Breast epithelium (tissue), 4 donors: ENCODE measurements at places on chromosomes 6 and 20. TPM values are rescaled to one million over a fixed set of nuclear protein-coding genes. Genes with fewer than 3 reads are reported as not detected.

ZBTB46 gene
- 10.7 TPM for total RNA-seq

GRCh38 chr20:61253264-61253639 is 1.2 kb downstream of the CDH4 start:
- H3K27me3 ChIP-seq: peaks cover 4% of the 10 kb centered on the region
- no peaks in the 10 kb centered on the region for H3K36me3 ChIP-seq
- DNase-seq: no peak
- peak overlapping the region; percentile 17 for H3K4me3 ChIP-seq
- H3K4me1 ChIP-seq: no peaks in the 10 kb centered on the region
- no peak overlapping the region for H3K27ac ChIP-seq

DNA sequence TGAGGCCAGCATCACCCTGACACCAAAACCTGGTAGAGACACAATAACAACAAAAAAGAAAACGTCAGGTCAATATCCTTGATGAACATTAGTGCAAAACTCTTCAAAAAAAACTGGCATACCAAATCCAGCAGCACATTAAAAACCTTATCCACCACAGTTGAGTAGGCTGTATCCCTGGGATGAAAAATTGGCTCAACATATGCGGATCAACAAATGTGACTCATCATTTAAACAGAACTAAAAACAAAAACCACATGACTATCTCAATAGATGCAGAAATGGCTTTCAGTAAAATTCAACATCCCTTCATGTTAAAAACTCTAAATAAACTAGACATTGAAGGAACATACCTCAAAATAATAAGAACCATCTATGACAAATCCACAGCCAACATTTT is 59.6 kb upstream of the PHIP start:
- DNase-seq: no peak
- no peaks in the 10 kb centered on the region for H3K36me3 ChIP-seq
- no peaks in the 10 kb centered on the region for H3K4me1 ChIP-seq
- H3K4me3 ChIP-seq: no peak overlapping the region

DNA sequence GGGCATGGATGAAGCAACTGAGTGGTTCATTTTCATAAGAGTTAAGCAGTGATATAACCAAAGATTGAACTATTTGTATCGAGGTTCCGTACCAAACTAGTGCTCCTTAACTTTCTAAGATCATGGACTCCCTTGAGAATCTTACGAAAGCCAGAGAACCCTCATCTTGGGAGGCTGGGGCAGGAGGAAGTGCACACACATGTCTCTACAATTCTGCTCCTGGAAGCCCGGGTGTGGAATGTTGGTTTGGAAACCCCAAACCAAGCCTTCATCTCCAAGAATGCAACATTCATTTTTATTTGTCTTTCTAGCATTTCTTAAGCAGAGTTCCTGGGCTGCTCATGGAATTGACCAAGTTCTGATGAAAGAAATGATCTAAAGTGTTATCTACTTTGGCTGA is 250.5 kb upstream of the PRND start:
- H3K36me3 ChIP-seq: no peaks in the 10 kb centered on the region
- H3K4me1 ChIP-seq: no peaks in the 10 kb centered on the region
- DNase-seq: no peak
- no peak overlapping the region for H3K27ac ChIP-seq

DNA sequence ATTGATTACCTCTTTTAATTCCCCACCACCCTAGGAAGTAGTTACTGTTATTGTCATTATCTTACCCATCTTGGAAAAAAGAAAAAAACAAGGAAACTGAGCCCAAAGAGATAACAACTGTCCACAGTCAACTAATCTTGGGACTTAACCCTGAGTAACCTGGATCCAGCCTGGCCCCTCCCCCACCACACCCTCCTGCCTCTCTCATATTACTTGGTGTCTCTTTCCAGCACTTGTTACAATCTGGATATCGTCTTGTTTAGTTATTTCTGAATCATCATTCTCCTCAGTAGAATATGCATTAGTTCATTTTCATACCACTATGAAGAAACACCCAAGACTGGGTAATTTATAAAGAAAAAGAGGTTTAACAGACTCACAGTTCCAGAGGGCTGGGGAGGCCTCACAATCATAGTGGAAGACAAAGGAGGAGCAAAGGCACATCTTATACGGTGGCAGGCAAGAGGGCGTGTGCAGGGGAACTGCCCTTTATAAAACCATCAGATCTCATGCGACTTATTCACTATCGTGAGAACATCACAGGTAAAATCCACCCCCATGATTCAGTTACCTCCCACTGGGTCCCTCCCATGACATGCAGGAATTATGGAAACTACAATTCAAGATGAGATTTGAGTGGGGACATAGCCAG is 60.3 kb downstream of the LY86 start:
- no peaks in the 10 kb centered on the region for H3K36me3 ChIP-seq
- H3K4me3 ChIP-seq: no peak overlapping the region
- H3K4me1 ChIP-seq: no peaks in the 10 kb centered on the region
- DNase-seq: no peak
- H3K27ac ChIP-seq: no peak overlapping the region

SLC22A7 gene
- not detected for total RNA-seq

CLPSL2 gene
- 2.3 TPM for total RNA-seq

DNA sequence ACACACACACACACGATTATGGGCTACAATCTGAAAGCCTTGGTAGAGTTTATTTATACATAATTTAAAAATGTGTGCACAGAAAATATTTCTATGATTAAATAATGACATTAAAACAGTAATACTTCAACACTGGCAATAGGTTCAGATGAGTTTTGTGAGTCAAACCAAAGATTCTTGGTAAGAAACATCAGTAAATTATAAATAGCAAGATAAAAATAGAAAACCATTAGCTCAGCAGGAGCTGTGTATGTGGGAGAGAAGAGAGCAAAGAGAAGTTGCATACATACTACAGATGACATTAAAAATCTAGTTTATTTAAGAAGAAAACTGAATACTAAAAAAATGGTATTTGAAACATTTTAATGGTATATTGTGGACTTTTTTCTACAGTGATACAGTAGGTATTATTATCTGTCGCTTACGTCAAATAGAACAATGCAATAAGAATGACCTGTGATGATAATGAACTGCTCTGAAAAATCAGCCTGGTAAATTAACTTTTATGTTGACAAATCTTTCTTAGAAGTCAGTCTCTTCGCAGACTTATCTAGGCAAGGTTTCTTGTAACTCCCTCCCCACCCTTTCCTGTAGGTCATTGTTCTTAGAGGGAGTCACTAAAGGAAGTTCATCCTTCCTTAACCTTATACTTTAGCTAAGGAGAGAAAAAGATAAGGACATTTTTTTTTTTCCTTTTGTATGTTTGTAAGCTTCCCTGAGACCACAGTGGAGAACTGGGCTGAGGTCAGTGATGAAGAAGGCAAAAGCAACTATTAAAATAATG is 149.3 kb downstream of the GJA1 start:
- H3K4me3 ChIP-seq: no peak overlapping the region
- no peak overlapping the region for H3K27ac ChIP-seq
- H3K27me3 ChIP-seq: no peaks in the 10 kb centered on the region
- H3K4me1 ChIP-seq: no peaks in the 10 kb centered on the region
- H3K36me3 ChIP-seq: no peaks in the 10 kb centered on the region
- no peak for DNase-seq

GRCh38 chr6:169208011-169208410 is 45.6 kb downstream of the THBS2 start:
- no peak overlapping the region for H3K4me3 ChIP-seq
- H3K27me3 ChIP-seq: no peaks in the 10 kb centered on the region
- no peaks in the 10 kb centered on the region for H3K36me3 ChIP-seq
- H3K4me1 ChIP-seq: no peaks in the 10 kb centered on the region
- no peak for DNase-seq

LCA5 gene
- 15.2 TPM for total RNA-seq

- H3K4me3 ChIP-seq: no peak overlapping the region
- DNase-seq: no peak
- H3K27ac ChIP-seq: peak overlapping the region; percentile 74
- H3K4me1 ChIP-seq: peaks cover 5% of the 10 kb centered on the region
Observed at GRCh38 chr20:53899351-53900167, 170.8 kb downstream of the BCAS1 start.

DNA sequence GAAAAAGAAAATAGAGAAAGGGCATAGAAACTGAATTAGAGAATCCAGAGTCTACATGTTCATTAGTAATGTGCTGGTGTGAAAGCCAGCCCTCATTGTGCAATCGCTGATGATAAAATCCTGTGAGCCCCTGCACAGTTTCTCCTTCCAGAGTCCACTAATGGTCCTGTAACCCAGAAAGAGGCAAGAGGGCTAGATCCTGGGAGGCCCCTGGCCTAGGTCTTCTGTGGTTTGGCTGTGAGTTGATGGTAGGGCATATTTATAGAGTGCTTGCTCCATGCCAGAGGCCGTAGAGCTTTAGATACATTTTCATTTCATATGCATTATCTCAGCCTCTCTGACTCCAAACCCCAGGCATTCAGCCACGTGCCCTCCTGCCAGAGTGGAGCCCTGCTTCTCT is 94.9 kb upstream of the MTHFD1L start:
- no peak overlapping the region for H3K27ac ChIP-seq
- H3K27me3 ChIP-seq: no peaks in the 10 kb centered on the region
- H3K4me3 ChIP-seq: no peak overlapping the region
- H3K36me3 ChIP-seq: no peaks in the 10 kb centered on the region
- H3K4me1 ChIP-seq: no peaks in the 10 kb centered on the region
- DNase-seq: no peak

- no peaks in the 10 kb centered on the region for H3K36me3 ChIP-seq
- DNase-seq: no peak
- H3K4me1 ChIP-seq: no peaks in the 10 kb centered on the region
- no peak overlapping the region for H3K27ac ChIP-seq
- no peak overlapping the region for H3K4me3 ChIP-seq
Observed at GRCh38 chr6:23277521-23278179, 708.3 kb downstream of the HDGFL1 start.

DNA sequence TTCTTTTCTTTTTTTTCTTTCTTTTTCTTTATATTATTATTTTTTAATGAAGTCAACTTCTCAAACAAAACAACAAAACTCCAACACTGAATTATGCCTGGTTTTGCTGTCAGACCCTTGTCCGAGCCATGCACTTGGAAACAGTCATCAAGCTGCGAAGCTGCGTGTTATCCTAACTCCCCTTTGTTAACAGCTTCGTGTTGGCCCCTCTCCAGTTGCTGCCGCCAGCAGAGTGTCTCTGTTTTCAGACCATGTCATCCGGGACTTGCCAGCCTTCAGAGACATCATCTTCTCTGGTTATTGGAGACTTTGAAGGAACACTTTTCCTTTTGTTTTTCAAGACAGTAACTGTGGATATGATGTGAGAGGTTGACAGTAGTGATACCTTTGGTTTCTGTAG is 83.1 kb downstream of the TRMT11 start:
- no peaks in the 10 kb centered on the region for H3K27me3 ChIP-seq
- no peak for DNase-seq
- H3K4me1 ChIP-seq: no peaks in the 10 kb centered on the region

KCNK5 gene
- total RNA-seq: 20.6 TPM

- peak within 1 kb of the TSS; percentile 92 for H3K27ac ChIP-seq
- H3K36me3 ChIP-seq: no peaks in the 10 kb centered on the region
- H3K27me3 ChIP-seq: no peaks in the 10 kb centered on the region
Observed at GRCh38 chr20:63979557-63980316, at the start of gene SAMD10. TSS of gene SAMD10 (minus strand) at chr20:63979642. CDS start at chr20:63979467, 175 bp downstream.

DNA sequence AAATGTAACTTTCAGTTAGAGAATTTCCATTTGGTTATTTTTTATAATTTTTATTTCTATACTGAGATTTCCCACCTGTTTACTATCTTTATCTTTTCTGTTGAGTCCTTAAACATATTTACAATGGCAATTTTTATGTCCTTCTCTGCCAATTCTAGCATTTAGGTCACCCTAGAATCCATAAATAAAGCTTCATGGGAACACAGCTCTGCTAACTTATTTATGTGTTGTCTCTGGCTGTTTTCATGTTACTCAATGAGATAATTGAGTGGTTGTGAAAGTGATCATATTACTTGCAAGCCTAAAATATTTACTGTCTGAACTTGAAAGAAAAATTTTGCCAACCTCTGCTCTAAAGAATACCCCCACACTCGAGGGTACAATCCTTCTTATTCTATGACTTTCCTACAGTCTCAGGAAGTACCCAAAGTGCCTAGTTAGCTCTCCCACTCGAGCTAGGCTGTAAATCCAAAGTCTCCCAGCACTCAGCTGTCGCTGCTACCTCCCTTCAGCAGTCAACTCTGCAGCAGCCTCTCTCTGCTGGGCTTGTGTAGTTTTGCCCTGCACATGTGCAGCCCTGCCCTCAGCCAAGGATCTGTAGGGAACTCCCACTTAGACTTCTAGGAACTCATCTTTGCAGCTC is 53.5 kb upstream of the GCLC start:
- H3K36me3 ChIP-seq: no peaks in the 10 kb centered on the region
- no peak overlapping the region for H3K27ac ChIP-seq
- no peaks in the 10 kb centered on the region for H3K27me3 ChIP-seq
- no peaks in the 10 kb centered on the region for H3K4me1 ChIP-seq
- H3K4me3 ChIP-seq: no peak overlapping the region
- no peak for DNase-seq

DNA sequence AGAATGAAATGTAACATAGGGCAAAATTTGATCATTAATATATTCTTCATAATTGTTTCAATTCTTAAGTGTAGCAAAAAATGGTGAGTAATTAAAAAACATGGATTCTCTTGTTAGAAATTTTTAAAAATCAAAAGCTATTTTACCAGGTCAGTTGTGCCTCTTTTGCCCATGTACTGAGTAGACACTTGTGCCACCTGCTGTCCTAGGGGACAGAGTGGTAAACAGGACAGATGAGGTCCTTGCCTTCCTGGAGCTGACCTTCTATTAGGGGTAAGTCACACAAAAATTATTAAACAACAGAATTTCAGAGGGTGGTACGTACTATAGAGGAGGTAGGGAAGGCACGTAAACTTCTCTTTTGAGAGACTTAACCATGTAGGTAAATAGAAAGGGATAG is 6.5 kb downstream of the RNF24 start:
- H3K4me3 ChIP-seq: no peak overlapping the region
- no peaks in the 10 kb centered on the region for H3K36me3 ChIP-seq
- DNase-seq: no peak
- H3K27me3 ChIP-seq: no peaks in the 10 kb centered on the region

MRPL18 gene
- total RNA-seq: 72.9 TPM
